AG10803 (cell line): ENCODE measurements at places on chromosomes 1 and 21.

- no peak for DNase-seq
These were observed 163.2 kb downstream of the IER5 start for GRCh38 chr1:181251713-181252075.

GRCh38 chr1:111739925-111740765 lies 950 bp upstream of the INKA2 start:
- peak; percentile 69 for DNase-seq

GRCh38 chr1:184118046-184118445 lies 66.5 kb downstream of the TSEN15 start:
- DNase-seq = peak; percentile 92

- DNase-seq = peak; percentile 100
These were observed 49.0 kb downstream of the JAK1 start for GRCh38 chr1:64917328-64917861.

DNA sequence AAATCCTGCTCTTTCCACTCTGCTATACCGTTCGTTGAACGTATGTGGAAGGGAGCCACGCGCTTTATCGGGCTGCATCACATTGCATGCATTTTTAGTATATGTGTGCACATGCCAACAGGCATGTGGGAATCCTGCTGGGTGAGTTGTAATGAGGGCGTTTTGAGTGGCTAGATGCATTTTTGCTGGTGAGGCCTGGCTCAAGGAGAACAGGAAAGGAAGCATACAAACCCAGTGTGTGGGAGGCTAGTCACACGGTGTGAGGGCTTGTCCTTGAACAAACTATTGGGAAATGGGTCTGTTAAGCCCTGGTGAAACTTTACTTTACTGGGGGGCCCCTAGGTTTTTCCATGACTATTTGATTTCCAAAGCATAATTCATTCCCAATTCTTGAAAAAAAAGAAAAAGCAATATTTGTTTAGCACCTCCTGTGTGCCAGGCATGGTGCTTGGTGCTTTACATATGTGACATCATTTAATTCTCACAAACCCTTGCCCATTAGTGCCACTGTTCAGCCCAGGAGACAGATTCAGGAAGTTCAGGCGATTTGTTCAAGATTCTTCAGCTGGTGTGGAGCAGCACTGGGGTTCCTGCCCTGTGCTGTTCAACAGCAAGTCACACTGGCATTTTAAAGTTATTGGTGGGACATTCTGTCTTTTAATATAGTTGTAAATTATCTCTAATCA lies 25.6 kb upstream of the JUN start:
- peak; percentile 85 for DNase-seq

DNA sequence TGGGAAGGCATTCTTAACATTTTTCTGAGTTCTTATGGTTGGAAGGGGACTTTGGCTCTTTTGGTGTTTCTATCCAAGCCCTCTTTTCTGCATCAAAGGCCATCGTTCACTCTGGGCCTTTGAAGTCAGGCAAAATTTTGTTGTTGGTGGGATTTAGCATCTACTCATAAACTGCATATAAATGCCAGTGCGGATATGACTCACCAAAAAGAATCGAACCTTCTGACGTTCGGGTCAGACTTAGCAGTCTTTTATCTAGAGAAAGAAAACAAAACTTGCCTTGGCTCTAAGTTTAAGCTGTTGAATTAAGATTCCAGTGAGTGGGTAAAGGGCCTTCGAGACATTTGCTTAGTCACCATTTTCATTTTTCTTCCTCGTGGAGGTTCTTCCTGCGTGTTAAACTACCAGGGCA lies 51.4 kb downstream of the EVA1C start:
- peak; percentile 81 for DNase-seq

- no peak for DNase-seq
These were observed 23.9 kb downstream of the PKN2 start for GRCh38 chr1:88708011-88708410.

GRCh38 chr1:174112489-174113162 lies 46.7 kb upstream of the RABGAP1L start:
- DNase-seq = no peak

DNA sequence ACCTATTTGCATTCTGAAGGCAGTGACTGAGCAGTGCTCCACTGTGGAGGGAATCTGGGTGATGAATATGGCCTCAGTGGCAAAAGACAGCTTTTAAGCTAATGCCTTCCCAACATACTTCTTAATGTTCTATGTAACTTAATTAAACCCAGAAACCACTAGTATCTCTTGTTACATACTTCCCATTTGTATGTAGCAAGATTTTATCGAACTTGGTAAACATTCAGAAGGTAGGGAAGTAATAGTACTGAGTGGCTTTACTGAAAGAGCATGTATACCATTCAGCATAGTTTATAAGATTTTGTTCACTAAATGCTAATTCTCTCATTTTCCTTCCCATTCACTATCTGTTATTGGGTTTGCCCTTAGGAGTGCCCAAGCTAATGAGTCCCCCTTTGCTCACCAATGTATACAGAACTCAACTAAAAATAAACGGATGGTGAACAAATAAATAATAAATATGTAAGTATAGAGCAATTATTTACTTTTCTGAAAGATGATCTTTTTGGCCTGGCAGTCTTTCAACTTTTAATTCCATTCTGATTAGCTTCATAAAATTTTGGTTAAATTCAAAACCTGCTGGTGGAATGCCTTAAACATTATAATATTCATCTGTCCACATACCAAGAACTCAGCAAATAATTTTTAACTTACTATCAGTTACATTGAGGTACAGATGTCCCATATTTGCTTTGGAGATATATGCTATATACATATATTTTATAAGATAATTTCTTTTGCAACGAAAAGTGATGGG lies 204.4 kb downstream of the APP start:
- no peak for DNase-seq

GRCh38 chr1:172286629-172287076 lies 133.8 kb upstream of the C1orf105 start:
- DNase-seq = peak; percentile 97

- DNase-seq = peak; percentile 47
These were observed 21.4 kb downstream of the FOXO6 start for GRCh38 chr1:41382480-41383090.

DNA sequence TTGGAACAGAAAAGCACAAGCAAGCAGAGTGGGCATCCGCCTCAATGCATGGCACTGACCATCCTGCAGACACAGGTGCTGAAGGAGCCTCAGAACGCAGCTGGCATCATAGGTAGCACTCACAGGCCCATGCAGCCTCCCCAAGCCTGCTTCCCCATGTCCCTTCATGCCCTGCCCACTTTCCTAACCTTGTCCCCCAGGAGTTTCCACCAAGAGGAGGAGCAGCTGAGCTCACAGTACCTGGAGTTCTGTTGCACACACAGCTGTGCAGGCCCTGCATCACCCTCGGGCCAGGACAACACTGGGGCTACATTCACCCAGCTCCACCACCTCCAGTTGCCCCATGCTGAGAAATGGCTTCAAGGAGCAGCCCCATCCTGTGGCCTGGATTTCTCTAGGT lies 83.4 kb downstream of the SETD4 start:
- DNase-seq = no peak

- peak; percentile 11 for DNase-seq
These were observed 14.1 kb downstream of the DNASE2B start for GRCh38 chr1:84412316-84412942.

DNA sequence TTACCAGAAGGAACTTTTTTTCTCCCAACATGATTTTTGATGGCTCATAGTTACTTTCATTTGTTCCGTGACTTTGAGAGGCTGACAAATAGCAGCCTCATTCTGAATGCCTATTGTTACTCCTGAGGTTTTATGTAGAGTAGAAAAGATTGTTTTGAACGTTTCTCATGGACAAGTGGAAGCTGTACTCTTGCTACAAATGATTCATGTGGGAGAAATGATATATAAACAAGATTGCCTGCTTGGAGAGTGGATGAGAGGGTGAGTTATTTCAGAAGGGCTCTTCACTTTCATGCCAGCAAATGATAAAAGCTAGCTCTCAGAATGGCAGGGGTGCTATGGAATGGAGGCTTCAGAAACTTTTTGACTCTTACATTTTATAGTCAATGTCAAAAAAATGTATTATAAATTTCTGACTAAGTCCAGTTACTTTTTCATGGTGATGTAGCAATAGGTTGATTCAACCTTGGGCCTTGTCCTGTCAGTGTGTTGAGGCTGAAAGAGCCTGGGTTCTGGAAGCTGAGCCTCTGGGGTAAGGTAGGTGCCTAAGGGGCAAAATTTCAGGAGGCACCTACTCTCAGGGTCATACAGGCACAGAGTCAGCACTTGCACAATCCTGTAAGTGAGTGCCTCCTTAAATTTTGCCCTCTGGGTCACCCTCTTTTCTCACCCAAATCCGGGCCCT lies 19.4 kb downstream of the JUN start:
- peak; percentile 81 for DNase-seq

GRCh38 chr1:31787261-31787660 lies 23.1 kb upstream of the ADGRB2 start:
- no peak for DNase-seq

GRCh38 chr21:29092102-29092959 lies 18.9 kb upstream of the CCT8 start:
- DNase-seq = peak; percentile 20

DNA sequence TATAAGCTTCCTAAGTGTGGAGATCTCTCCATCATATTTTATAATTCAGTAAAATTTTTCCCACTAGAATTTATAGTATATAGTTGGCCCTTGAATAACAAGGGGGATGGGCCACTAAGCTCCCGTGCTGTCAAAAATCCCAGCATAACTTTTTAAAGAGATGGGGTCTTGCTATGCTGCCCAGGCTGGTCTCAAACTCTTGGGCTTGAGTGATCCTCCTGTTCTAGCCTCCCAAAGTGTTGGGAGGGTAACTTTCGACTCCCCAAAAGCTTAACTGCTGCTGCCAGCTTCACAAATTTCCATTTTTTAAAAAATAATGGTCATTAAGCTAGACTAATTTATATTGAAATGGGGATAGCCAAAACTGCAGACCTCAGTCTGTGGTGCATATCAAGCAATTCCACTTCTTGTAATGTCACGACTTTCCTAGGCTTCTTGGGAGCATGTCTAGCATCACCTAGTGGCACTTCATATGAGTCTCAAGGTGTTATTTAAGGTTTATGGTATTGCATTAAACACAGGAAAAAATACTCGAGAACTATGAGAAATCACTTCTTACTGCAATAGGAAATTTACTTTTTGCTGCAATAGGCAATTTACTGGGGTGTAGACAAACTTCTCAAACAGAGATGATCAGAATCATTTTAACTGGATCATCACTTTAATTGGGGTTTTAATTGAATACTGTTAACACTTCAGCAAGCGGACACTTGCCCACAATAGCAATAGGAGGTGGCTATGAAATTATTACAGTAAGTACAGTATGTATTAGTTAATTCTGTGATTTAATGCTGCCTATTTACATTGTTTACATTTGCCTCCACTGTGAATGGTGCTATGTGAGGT lies 19.3 kb upstream of the ACTA1 start:
- peak; percentile 43 for DNase-seq

DNA sequence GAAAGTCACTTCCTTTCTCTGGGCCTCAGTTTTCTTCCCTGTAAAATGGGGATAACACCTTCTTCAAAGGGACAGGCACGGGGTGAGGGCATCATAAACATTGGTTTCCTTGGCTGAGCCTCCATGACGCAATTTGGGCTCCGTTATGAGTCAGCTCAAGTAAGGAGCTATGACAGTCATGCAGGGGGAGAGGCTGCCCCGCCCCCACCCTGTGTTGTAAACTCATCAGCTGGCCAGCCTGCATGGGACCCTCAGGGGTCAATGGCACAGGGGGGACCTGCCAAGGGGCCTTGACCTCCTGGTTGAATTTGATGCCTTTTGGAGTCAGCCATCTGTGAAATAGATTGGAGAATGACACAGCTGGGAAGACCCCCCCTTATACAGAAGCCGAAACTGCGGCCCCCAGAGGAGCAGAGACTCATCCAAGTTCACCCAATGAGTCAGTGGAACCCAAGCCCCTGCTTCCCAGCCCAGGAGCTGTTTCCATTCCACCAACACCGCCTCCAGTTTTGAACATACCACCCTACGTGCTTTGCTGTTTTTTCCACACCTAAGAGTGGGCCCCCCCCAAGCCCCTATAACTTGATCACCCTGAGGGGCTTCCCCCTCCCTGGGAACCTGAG lies 36.8 kb upstream of the RUNX3 start:
- DNase-seq = peak; percentile 71

DNA sequence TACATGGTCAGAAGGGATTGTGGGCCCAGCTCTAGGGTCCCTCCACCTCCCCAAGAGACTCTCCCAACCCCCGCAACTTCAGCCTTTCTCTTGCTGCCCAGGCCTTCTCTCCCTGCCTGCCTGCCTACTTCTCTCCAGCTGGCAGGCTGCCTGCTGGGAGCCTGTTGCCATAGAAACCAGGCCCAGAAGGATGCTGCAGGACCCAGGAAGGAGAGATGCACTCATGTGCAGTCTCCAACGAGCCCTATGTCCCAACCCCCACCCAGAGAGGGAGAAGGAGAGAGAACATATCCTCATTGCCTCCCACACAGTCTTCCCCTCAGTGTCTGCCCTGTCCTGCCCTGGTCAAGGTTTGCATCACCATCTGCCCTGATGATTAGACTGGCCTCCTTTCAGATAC lies 10.8 kb upstream of the SMIM12 start:
- no peak for DNase-seq

DNA sequence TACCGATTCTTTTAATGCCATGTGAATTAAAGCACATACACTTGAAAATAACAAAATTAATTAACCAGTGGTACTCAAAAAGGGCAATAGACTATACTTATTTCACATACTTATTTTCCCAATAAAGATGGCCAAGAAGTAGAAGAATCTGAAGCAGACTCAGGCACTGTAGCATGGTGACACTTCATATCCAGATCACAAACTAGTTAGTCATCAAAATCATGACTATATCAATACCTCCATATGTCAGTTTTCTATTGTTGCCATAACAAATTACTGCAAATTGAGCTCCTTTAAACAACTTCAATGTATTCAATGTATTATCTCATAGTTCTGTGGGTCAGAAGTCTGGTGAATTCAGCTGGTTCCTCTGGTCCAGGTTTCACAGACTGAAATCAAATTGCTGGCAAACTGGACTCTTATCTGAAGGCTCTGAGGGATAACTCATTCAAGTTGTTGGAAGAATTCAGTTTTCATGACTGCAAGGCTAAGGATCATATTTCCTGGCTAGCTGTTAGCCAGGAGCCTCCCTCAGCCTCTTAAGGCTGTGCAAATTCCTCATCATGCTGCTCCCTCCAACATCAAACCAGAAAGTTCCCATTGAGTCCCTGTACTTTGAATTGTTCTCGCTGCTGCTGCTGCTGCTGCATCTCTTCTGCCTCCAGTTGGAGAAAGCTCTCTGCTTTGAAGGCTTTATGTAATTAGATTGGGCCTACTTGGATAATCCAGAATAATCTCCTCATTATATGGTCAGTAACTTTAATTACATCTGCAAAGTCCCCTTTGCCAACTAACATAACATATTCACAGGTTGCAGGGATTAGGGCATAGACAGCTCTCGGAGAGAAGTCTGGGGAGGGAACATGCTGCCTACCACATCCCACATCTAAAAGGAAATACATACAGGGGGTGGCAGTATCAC lies 91.5 kb downstream of the MRPL39 start:
- DNase-seq = peak; percentile 10

DNA sequence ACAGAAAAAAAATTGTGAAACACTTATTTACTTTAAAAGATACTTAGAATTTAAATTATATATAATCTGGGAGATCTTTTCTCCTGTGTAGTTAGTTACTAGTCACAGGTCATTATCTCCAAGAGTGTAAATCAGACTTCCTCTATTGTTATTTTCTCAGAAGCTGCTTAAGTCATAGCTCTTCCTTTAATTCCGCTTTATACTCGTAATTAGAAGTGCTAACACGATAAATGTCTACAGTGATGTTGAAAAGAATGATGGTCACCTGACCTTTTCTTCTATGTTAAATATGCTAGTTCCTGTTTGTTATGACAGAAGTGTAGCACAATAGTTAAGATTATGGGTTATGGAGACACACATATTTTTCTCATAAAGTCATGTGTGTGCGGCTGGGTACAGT lies 123.6 kb downstream of the TGFB2 start:
- no peak for DNase-seq
